HFFc6 (cell line): ENCODE measurements at places on chromosomes 4 and X. TPM values are rescaled to one million over a fixed set of nuclear protein-coding genes. Genes with fewer than 3 reads are reported as not detected.

NR3C2 gene
- total RNA-seq, result 0.17 to 0.21 TPM in 2 of 3 replicates, not detected in the other

COX18 gene
- total RNA-seq, result 12.8 to 16.2 TPM (median 14.1 TPM) in 3 replicates

NHSL2 gene
- 0.28 to 0.87 TPM (median 0.42 TPM) in 3 replicates for total RNA-seq

MID2 gene
- total RNA-seq, result 9.3 to 10.7 TPM (median 10.0 TPM) in 3 replicates

ALPK1 gene
- 5.2 to 9.0 TPM (median 6.2 TPM) in 3 replicates for total RNA-seq

MAGEB17 gene
- not detected in 3 replicates for total RNA-seq

TEX11 gene
- not detected in 3 replicates for total RNA-seq

COX7B2 gene
- not detected in 3 replicates for total RNA-seq

DAPP1 gene
- total RNA-seq, result not detected in 3 replicates

RAI2 gene
- not detected in 3 replicates for total RNA-seq

TMEM47 gene
- total RNA-seq, result 77.1 to 113 TPM (median 96.3 TPM) in 3 replicates

SLC6A14 gene
- total RNA-seq, result not detected in 2 replicates

- peaks cover 1% of the 10 kb centered on the region; the same call in 1 of the 2 replicates for H3K27me3 ChIP-seq
- H3K36me3 ChIP-seq, result no peaks in the 10 kb centered on the region; the same call in 1 of the 2 replicates
- H3K4me3 ChIP-seq, result no peak overlapping the region
These were observed 367.6 kb upstream of the LCORL start for GRCh38 chr4:18389115-18389514.

DNA sequence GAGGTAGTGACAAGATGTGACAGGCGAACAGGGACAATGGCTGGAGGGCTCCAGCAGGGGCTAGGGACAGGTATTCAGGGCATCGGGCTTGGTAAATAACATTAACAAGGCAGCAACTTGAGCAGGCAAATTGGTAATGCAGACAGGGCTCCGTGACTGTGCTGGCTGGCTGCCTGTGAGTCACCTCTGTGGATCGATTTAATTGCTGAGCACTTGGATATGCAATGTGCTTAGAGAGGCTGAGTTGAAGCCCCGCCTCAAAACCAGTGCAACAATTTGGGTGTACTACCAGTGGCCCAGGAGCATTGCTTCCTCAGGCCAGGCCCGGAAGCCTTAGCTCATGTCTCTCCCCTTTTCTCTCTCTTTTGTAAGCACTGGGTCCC is 19.5 kb downstream of the CNGA2 start:
- H3K27me3 ChIP-seq, result peaks cover 2% of the 10 kb centered on the region; the same call in 1 of the 2 replicates
- no peaks in the 10 kb centered on the region for H3K36me3 ChIP-seq
- DNase-seq, result peak; percentile 61
- H3K4me3 ChIP-seq, result no peak overlapping the region

- H3K4me1 ChIP-seq, result peaks cover 39% of the 10 kb centered on the region
- H3K27ac ChIP-seq, result no peak overlapping the region
- no peak overlapping the region for H3K4me3 ChIP-seq
- no peak for DNase-seq
These were observed 127.6 kb upstream of the RBPJ start for GRCh38 chr4:26192899-26193869.

- H3K4me3 ChIP-seq, result no peak overlapping the region
- H3K36me3 ChIP-seq, result no peaks in the 10 kb centered on the region
- no peaks in the 10 kb centered on the region for H3K27me3 ChIP-seq
These were observed 116.3 kb downstream of the STOX2 start for GRCh38 chr4:184021389-184021788.

DNA sequence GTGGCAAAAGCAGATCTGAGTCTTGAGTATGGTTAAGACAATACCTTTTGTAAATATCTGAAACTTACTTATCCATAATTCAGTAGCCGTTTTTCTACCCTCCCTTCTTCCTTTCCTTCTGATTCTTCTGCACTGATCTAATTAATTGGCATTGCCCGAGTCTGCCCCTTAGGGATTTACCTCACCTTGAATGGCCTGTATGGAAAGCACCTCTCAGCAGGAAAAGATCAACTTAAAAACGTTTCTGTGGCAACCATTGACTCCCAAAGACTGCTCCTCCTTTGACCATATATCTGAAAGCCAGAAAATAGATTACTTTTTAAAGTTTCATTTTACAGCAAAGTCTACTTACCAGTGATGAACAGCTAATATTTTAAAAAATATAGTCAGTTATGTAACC is 496.5 kb upstream of the LCORL start:
- no peak for DNase-seq
- H3K4me3 ChIP-seq, result no peak overlapping the region
- no peaks in the 10 kb centered on the region for H3K27me3 ChIP-seq
- H3K36me3 ChIP-seq, result no peaks in the 10 kb centered on the region
- no peaks in the 10 kb centered on the region for H3K4me1 ChIP-seq

- H3K36me3 ChIP-seq, result no peaks in the 10 kb centered on the region
- no peak overlapping the region for H3K4me3 ChIP-seq
- no peak overlapping the region for H3K27ac ChIP-seq
- DNase-seq, result no peak
- no peaks in the 10 kb centered on the region for H3K27me3 ChIP-seq
These were observed 374.9 kb upstream of the TECRL start for GRCh38 chr4:64784125-64784524.

DNA sequence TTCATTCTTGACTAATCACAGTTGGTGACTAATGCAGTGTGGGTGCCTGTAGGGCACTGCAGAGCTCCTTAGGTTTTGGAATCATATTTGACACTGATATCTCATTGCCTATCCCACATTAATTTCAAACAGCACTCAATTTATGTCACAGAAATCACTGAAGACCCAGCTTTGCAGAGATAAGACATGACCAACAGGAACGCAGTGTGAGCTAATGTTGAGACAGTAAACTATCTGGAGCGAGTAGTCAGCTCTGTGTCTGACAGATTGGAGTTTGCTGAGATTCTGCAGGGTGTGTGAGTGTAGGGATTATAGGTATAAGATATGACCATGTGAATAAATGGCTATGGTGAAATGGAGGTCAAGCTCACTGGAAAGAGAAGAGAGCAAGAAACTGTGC is 1586.1 kb upstream of the AGA start:
- no peak for DNase-seq
- H3K4me3 ChIP-seq, result no peak overlapping the region
- no peaks in the 10 kb centered on the region for H3K4me1 ChIP-seq
- no peaks in the 10 kb centered on the region for H3K27me3 ChIP-seq
- peaks cover 7% of the 10 kb centered on the region; the same call in 1 of the 2 replicates for H3K36me3 ChIP-seq
- H3K27ac ChIP-seq, result no peak overlapping the region

- no peaks in the 10 kb centered on the region for H3K36me3 ChIP-seq
- peaks cover 15% of the 10 kb centered on the region for H3K27me3 ChIP-seq
- H3K27ac ChIP-seq, result no peak overlapping the region
- H3K4me1 ChIP-seq, result peaks cover 37% of the 10 kb centered on the region
- H3K4me3 ChIP-seq, result peak overlapping the region; percentile 48
- no peak for DNase-seq
These were observed 40.0 kb upstream of the IQSEC2 start for GRCh38 chrX:53321230-53321942.

- H3K36me3 ChIP-seq, result peaks cover 27% of the 10 kb centered on the region
- peaks cover 91% of the 10 kb centered on the region for H3K4me1 ChIP-seq
- no peak for DNase-seq
These were observed 66.9 kb downstream of the PRSS12 start for GRCh38 chr4:118285931-118286330.

DNA sequence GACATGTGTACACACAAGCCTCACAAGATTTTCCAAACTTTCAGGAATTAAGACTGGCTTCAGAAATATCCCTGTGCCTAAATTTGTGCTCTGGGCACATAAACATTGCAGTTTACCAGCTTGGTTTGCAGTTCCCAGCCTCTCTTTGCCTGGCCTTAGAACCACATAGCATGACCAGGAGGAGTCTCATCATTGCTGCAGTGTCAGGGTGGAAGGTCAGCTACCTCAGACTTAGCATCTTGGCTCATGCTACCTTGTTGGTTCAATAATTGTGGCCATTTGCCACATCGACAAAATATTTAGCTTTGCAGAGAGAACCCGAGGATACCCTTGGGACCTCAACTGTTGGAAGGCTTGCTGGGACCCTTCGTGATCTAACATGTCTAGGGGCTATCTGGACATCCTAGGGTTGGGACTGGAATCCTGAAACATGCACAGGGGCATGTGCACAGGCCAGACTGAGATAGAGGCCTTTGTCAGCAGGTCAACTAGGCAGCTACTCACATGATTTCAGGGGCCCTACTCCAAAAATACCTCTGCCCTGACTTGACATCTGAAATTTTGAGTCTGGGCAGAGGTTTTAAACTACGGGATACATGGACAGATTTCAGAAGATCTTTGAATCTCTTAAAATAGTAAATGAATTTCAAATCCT is 8.0 kb upstream of the SUPT20HL2 start:
- no peak overlapping the region for H3K4me3 ChIP-seq
- no peaks in the 10 kb centered on the region for H3K27me3 ChIP-seq
- H3K36me3 ChIP-seq, result no peaks in the 10 kb centered on the region
- no peak overlapping the region for H3K27ac ChIP-seq
- DNase-seq, result no peak
- peaks cover 6% of the 10 kb centered on the region for H3K4me1 ChIP-seq

- H3K36me3 ChIP-seq, result no peaks in the 10 kb centered on the region
- no peak overlapping the region for H3K4me3 ChIP-seq
- no peak for DNase-seq
- no peaks in the 10 kb centered on the region for H3K27me3 ChIP-seq
- H3K4me1 ChIP-seq, result no peaks in the 10 kb centered on the region
These were observed 13.5 kb downstream of the MYOZ2 start for GRCh38 chr4:119149110-119149509.

- peaks cover under 1% of the 10 kb centered on the region; the same call in 1 of the 2 replicates for H3K4me1 ChIP-seq
- H3K4me3 ChIP-seq, result no peak overlapping the region
- no peaks in the 10 kb centered on the region for H3K36me3 ChIP-seq
These were observed 24.7 kb downstream of the NAT8L start for GRCh38 chr4:2083826-2084160.

- H3K27ac ChIP-seq, result no peak overlapping the region
- no peaks in the 10 kb centered on the region; the same call in 1 of the 2 replicates for H3K27me3 ChIP-seq
- no peak for DNase-seq
- no peak overlapping the region for H3K4me3 ChIP-seq
- H3K4me1 ChIP-seq, result peaks cover 56% of the 10 kb centered on the region
- H3K36me3 ChIP-seq, result no peaks in the 10 kb centered on the region
These were observed 4.0 kb upstream of the CDKL2 start for GRCh38 chr4:75634281-75634680.

DNA sequence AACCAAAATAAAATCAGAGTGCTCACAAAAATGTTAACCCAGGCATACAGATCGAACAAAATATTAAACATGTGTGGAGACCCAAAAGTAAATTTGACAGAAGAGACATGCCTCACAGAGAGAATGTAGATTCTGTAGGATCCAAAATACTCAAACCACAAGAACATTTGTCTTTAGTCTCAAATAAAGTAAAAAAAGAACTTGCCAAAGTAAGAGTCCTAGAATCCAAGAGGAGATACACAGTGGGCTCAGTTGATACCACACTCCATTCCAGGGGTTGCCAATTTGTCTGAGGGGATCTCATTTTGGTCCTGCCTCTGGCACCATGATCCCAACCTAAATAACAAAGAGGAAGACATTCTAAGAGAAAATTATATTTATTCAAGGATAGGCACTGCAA is 316.4 kb downstream of the GALNTL6 start:
- H3K4me1 ChIP-seq, result peaks cover 58% of the 10 kb centered on the region
- no peak for DNase-seq
- no peaks in the 10 kb centered on the region for H3K36me3 ChIP-seq
- 0 out of 2 replicates have a peak, but pooled peaks cover 2% of the 10 kb centered on the region for H3K27me3 ChIP-seq

DNA sequence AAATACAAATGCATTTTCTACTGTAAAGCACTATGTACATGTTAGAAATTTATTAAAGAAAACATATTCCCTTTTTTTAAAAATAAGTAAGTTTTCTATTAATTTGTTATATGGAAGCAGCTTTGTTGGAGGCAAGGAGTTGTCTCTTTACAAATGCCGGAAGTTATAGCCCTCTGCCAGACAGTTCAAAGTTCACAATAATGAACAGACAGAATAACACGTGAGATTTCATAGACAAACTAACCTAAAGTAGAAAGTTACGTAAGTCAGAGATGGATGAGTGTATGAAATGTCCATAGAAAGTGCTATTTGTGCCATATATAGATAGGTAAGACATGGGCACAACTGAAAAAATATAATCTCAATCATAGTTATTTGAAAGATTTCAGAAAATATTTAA is 43.9 kb upstream of the NEIL3 start:
- H3K27ac ChIP-seq, result no peak overlapping the region
- H3K4me1 ChIP-seq, result peaks cover 5% of the 10 kb centered on the region; the same call in 1 of the 2 replicates
- no peak overlapping the region for H3K4me3 ChIP-seq
- no peaks in the 10 kb centered on the region; the same call in 1 of the 2 replicates for H3K27me3 ChIP-seq
- DNase-seq, result no peak

- H3K27ac ChIP-seq, result no peak overlapping the region
- no peaks in the 10 kb centered on the region for H3K36me3 ChIP-seq
- no peaks in the 10 kb centered on the region for H3K27me3 ChIP-seq
- DNase-seq, result no peak
- no peak overlapping the region for H3K4me3 ChIP-seq
- no peaks in the 10 kb centered on the region for H3K4me1 ChIP-seq
These were observed 143.7 kb downstream of the RPA4 start for GRCh38 chrX:97027384-97027922.

- no peak for DNase-seq
- H3K4me3 ChIP-seq, result no peak overlapping the region
- H3K27ac ChIP-seq, result no peak overlapping the region
- H3K36me3 ChIP-seq, result no peaks in the 10 kb centered on the region
- H3K4me1 ChIP-seq, result peaks cover 67% of the 10 kb centered on the region
These were observed 607 bp upstream of the SCOC start for GRCh38 chr4:140372751-140373327.

DNA sequence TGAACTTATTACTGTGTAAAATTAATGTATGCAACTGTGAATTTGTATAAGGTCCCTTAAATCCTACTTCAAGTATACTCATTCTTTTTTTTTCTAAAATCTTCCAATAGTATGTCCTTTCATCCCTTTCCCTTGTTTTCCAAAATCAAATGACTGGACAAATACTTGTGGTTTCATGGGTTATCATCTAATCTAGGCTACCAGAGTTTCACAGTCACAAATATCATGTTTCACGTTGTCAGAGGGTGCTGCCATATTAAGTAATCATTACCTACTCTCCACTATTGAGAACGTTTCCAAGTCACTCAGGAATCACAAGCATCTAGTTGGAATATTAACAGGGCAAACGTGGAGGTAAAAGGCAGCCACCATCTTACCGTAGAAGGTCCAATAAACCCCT is 1235.0 kb upstream of the TENM3 start:
- H3K36me3 ChIP-seq, result no peaks in the 10 kb centered on the region
- no peaks in the 10 kb centered on the region for H3K4me1 ChIP-seq
- H3K4me3 ChIP-seq, result no peak overlapping the region
- H3K27me3 ChIP-seq, result no peaks in the 10 kb centered on the region

- peaks cover 56% of the 10 kb centered on the region for H3K4me1 ChIP-seq
- peak overlapping the region; percentile 80 for H3K27ac ChIP-seq
- H3K27me3 ChIP-seq, result no peaks in the 10 kb centered on the region
- peak overlapping the region; percentile 65 for H3K4me3 ChIP-seq
- peak; percentile 83 for DNase-seq
- no peaks in the 10 kb centered on the region for H3K36me3 ChIP-seq
These were observed 1384.8 kb downstream of the FAM133A start for GRCh38 chrX:95058815-95059214.

- H3K27ac ChIP-seq, result peak within 1 kb of the TSS; percentile 92
- peaks cover 14% of the 10 kb centered on the region for H3K27me3 ChIP-seq
- no peaks in the 10 kb centered on the region for H3K36me3 ChIP-seq
These were observed at the start of gene MECP2 for GRCh38 chrX:154097589-154098541. TSS of gene MECP2 (minus strand) at chrX:154097717.

DNA sequence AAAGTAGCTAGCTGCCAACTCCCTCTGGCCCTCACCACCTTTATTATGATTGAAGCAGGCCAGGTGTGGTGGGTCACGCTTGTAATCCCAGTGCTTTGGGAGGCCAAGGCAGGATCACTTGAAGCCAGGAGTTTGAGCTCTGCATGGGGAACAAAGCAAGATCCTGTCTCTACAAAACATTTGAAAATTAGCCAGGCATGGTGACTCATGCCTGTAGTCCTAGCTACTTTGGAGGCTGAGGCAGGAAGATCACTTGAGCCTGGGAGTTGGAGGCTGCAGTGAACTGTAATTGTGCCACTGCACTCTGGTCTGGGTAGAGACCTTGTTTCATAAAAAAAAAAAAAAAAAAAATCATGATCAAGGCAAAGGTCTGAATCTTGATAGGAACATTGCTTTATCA is 467.0 kb upstream of the DIPK2B start:
- no peak overlapping the region for H3K4me3 ChIP-seq
- H3K27ac ChIP-seq, result peak overlapping the region; percentile 92; the same call in 1 of the 2 replicates
- no peaks in the 10 kb centered on the region; the same call in 1 of the 2 replicates for H3K27me3 ChIP-seq
- DNase-seq, result no peak
